ENCODE measurements at places on chromosomes 16 and 17.

DNA sequence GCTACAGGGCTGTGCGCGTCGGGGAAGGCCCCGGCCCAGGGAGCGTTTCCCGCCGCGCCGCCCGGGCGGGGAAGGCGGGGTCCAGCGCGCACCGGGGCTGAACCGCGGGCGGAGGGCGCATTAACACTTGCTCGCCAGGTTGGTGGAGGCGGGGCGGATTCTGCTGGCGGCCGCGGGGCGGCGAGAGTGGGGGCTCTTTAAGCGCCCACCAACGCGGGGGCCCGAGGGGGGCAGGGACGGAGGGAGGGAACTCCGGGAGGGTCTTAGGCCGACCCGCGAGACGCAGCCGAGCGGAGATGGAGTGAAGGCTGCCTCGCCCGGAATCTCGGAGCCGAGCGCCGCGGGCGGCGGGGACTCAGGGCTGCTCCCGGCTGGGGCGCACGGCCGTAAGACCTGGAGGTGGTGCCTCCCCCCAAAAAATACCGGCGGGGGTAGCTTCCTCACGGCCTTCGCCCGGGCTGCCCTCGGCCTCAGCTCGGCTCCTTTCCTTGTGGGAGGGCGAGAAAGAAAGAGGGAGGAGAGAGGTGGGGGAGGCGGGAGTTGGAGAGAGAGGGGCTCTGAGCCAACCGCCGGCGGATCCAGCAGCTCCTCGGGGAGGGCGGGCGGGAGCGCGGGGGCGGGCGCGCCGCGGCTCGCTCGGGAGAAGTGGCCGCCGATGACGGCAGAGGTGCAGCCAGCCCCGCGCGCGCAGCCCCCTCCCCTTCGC lies 415 bp upstream of the FOXF1 start:
- peak; percentile 91 for DNase-seq

DNA sequence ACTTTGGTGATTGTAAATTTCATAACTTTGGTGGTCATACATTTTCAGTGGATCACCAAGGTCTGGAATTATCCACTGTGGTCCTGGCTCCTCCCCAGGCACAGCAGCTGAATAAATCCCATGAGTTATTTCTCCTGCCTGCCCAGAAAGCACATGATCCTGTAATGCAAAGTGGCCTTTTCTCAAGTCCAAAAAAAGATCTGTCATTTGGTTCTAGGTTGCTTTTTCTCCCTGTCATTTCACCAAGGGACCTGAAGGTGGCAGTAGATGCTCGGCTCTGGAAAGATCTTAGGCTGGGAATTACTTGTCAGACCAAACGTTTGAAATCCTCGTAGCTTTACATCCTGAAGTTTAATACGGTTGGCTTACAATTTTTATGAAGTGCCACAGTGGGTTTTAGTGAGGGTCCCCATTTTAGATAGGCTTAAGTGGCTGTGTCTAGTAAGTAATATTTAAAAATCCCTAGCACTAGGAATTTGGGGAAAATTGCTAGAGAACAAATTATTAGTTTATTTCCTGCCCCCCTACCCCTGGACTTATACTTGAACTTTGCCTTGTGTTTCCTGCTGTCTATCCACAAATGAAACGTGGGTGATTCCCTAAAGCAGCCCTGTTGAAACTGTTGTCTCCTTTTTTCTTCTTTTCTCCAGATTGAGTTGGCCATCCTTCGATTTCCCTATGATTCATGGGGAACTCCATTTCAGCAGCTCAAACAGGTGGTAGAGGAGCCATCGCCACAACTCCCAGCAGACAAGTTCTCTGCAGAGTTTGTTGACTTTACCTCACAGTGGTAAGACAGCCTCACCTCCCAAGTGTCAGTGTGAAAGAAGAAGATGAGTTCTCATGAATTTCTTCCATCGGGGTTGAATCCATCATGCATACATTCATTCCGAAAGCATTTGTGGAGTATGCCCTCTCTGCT lies 111.7 kb downstream of the MAP2K6 start:
- DNase-seq, result peak; percentile 19

- DNase-seq, result no peak
Observed at GRCh38 chr17:1558401-1558800, 4.2 kb downstream of the PITPNA start.

GRCh38 chr16:1787322-1788094 lies 4.7 kb downstream of the NUBP2 start:
- DNase-seq, result no peak
